ENCODE measurements at places on chromosomes 6 and 20.

GRCh38 chr6:127522714-127523113, 3.6 kb upstream of the MTCL3 start:
- DNase-seq = no peak

GRCh38 chr20:28562510-28562898, 2695.0 kb upstream of the DEFB115 start:
- DNase-seq = peak; percentile 81

- no peak for DNase-seq
Measured at GRCh38 chr6:109299776-109300564, 82.3 kb downstream of the CD164 start.

DNA sequence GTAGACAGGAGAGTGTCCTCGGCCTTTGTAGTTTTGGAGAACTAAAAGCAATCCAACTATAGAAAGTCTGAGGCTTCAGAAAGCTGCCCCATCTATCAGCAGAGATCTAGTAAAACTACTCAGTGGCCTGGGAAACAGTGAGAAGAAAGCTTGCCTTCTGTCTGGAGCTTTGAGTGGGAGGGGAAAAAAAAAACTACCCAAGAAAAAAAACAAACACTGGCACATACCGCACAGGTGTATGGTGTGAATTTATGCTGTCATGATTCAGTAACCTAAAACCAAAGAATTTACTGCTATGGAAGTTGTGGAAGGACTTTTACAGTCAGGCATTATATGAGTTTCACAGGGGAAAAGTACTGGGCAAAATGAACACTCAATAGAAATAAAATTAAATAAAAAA, 280.5 kb downstream of the ADGRB3 start:
- no peak for DNase-seq

DNA sequence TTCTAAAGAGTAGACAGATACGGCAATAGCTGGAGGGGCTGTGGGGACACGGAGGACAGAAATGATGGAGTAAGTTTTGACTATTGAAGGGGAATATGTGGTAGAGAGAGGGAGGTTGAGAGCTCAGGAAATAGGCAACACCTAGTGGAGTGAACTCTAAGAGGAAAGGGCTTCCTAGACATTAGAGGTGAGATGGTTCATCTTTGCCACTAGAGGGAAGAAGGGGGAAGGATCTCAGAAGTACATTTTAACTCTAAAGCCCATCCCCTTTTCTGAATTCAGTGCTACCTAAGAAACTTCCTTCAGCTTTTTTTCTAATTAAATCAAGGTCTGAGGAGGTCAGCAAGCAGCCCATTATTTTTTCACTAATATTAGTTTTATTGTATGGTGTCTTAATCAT, 689.4 kb upstream of the MAP3K7 start:
- no peak for DNase-seq

GRCh38 chr6:106939848-106940247, 34.7 kb downstream of the CD24 start:
- no peak for DNase-seq

- no peak for DNase-seq
Measured at GRCh38 chr6:66664112-66664511, 957.1 kb upstream of the EYS start.

GRCh38 chr6:9540534-9541126, 874.2 kb downstream of the TFAP2A start:
- DNase-seq = peak; percentile 72

DNA sequence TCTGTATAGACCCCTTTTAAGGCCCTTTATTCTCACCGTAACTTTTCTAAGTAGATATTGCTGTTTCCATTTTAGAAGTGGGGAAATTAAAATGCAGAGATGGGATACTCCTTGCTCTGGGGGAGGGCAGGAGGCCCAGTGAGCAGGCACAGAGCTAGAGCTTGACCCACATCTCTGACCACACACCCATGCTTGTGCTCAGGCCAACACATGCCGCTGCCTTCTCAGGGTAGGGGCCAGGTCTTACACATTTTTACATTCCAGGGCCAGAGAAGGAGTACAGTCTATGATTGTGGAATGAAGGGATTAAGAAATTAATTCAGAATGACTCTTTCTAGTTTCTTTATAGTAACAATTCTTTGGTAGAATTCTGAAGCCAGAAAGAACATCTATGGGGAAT, 104.8 kb downstream of the SOBP start:
- no peak for DNase-seq

DNA sequence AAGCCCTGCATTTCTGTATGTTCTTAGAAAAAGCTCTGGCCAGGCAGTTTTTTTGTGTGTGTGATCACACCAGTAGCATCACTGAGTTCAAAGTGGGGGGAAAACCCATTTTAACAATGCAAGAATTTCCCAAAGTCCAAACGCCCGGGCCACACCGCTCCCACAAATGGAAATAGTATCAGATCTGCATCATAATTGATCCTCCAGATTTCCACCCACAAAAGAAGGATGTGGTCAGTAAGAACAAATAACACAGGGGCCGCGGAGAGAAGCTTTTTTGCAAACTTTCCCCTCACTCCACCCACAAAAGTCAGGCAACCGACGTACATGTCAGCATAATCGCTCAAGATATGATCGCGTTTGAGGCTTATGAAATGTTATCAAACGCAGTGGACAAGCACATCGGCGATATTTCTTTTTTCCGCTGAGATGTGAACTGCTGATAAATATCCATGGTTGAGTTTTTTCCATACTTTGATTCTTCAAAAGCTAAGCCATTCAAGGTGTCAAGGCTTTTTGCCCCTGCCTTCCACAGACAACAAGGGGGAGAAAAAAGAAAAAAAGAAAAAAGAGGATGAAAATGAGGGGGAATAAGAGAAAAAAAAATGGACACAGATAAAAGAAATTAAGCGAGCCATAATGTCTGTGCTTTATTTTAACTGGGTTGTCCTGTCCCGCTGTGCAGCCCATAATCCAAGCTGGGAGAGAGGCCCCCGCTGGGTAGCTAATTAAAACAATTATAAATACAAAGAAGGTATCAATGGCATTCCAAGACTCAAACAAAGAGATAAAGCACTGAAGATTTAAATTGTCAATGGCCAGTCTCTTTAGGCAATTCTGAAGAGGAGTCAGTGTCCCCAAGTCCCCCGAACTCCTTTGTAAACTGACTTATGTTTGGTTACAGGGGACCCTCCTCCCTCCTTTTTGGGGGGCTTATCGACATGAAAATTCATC, 143.5 kb downstream of the ZFP64 start:
- no peak for DNase-seq

GRCh38 chr20:23653400-23653938, 15.7 kb upstream of the CST3 start:
- no peak for DNase-seq

DNA sequence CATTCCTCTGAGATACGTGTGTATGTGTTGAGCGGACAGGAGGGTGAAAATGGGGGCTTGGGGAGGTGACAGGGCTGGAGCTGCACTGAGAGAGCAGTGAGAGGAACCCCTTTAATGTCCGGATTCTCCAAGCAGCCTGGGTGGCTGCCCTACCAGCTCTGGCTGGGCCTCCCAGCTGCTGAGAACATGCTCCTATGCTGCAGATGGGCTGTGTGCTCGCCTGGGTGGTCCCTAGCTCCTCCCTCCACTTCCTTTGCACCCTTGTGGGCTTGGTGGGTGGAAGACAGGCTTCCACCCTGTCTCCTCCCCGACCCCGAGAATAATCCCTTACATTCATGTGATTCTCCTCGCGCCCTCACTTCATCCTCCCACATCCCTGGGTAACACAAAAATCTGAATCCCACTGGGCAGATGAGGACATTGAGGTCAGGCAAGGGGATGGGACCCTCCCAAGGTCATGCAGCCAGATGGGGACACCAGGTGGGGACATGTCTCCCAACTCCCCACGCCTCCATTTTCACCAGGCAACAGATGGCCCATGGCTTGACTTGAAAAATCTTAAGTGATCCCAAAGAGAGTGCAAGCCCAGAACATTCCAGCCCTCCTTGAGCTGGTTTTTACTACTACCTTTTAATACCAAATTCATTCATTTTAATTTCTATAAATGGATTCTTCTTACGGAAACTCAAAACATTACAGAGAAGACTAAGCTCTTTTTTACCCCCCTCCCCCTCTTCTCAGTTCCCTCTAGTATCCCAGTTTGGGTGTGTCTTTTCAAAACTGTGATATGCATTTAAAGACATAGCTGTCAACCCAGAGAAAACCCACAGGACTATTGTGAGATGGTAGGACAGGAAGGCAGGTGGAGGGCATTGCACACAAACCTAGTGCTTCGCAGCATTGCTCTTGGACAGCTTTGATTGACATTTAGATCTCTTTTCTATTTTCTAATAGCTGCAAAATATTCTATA, 5.0 kb upstream of the PDRG1 start:
- DNase-seq = no peak

GRCh38 chr6:45816674-45817297, 198.9 kb downstream of the CLIC5 start:
- peak; percentile 47 for DNase-seq

DNA sequence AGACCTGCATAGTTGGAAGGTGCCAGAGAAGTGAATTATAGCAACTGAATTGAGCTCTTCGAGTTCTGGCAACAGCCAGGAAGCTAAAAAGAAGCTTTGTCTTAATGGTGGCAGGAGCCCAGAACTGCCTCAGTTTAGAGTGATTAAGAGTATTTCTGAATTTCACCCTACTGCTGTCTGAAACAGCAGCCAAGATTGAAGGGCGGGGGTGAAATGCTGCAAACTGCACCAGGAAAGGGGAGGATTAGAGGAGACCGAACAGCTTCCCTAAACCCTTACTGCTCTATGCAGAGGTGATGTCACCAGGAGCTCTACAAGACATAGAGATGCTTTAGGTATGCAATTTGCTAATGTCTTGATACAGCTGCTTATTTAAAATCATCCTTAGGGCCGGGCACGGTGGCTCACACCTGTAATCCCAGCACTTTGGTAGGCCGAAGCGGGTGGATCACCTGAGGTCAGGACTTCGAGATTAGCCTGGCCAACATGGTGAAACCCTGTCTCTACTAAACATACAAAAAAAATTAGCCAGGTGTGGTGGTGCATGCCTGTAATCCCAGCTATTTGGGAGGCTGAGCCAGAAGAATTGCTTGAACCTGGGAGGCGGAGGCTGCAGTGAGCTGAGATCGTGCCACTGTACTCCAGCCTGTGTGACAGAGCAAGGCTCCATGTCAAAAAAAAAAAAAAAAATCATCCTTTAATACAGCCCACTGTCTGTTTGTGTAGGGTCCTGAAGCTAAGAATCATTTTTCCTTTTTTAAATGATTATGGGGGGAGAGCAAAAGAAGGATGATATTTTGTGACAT, 91.7 kb upstream of the IYD start:
- DNase-seq = no peak

DNA sequence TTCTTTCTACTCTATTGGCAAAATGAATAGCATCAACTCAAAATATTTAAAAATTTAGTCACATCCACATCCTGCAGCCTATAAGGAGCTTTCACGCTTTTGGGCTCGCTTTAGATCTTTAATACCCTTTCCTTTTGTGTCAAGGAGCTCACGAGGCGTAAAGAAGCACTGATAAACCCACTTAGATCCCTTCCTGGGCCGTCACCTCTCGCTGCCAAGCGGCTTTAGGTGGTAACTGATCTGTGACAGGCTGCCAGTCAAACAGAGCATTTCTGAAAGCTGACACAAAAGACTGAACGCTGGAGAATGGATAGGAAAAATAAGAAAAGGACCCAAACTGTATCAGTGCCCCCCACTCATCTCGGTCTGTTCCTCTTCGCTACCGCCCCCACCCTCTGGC, 385.7 kb upstream of the MMS22L start:
- DNase-seq = no peak

DNA sequence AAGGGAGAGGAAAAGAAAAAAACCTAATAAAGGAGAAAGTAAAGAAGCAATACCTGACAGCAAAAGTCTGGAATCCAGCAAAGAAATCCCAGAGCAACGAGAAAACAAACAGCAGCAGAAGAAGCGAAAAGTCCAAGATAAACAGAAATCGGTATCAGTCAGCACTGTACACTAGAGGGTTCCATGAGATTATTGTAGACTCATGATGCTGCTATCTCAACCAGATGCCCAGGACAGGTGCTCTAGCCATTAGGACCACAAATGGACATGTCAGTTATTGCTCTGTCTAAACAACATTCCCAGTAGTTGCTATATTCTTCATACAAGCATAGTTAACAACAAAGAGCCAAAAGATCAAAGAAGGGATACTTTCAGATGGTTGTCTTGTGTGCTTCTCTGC, 70.8 kb upstream of the RNF146 start:
- DNase-seq = no peak

- DNase-seq = peak; percentile 89
Measured at GRCh38 chr6:109772883-109773431, 81.9 kb downstream of the FIG4 start.

GRCh38 chr6:13433709-13434121, 53.7 kb downstream of the GFOD1 start:
- DNase-seq = no peak

- DNase-seq = no peak
Measured at GRCh38 chr6:30092852-30093543, 17.4 kb upstream of the RNF39 start.

DNA sequence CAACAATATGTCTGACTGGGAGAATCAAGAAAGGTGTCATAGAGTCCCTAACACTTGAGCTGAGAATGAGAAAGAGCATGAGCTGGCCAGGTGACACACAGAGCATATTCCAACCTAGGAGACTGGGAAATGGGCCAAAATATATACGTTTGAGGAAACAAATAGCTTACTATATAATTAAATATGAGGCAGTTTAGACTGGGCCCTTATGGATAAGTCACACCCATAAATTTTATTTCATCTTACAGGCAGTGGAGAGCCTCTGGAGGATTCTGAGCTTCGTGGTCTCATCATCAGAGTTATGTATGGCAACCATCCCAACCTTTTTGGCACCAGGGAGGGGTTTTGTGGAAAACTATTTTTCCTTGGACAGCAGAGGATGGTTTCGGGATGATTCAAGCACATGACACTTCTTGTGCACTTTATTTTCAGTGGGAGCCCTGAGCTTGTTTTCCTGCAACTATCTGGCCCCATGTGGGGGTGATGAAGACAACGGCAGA, 12.9 kb upstream of the NQO2 start:
- peak; percentile 94 for DNase-seq

GRCh38 chr20:59743767-59744485, 139.6 kb downstream of the PHACTR3 start:
- DNase-seq = no peak
